ENCODE measurements at places on chromosomes 11 and 22.

- no peak for DNase-seq
Observed at GRCh38 chr22:45638834-45639746, 32.5 kb upstream of the ATXN10 start.

- DNase-seq, result no peak
Observed at GRCh38 chr11:123100379-123101085, 38.6 kb upstream of the HSPA8 start.

DNA sequence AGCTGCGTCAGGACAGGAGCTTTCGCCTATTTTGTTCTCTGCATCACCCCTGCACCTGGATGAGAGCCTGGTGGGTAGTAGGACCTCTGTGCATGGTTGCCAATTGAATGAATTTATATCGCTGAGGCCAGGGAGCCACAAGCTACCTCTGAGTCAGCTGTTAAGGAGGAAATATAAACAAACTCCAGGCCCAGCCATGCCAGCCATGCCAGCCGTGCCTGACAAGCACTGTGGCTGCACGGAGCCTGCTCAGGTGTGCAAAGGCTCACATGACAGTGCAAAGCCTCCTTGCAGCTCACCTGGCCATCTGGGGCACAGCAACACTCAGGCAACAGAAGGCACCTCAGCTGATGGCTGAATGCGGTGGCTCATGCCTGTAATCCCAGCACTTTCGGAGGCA lies 33.7 kb upstream of the LINC01488 start:
- no peak for DNase-seq

- DNase-seq, result no peak
Observed at GRCh38 chr22:49966041-49966773, 5.6 kb downstream of the PIM3 start.

DNA sequence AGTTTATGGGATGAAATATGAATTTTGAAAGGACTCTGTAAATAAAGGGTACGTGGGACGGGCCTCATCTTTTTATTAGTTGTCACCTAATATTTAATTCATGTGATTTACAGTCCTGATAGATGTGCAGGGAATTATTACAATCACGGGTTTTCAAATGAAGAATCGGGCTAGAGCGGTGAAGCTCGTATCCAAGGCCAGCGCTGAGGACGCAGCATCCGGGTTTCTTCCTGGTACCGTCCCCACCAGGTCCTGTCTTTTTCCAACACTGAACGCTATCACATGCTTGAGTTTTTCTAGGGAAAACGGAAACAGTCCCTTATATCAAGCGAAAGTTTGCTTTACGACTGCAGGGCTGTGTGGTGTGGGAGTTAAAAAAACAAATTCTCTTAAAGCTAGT lies 787 bp downstream of the SMDT1 start:
- DNase-seq, result no peak

DNA sequence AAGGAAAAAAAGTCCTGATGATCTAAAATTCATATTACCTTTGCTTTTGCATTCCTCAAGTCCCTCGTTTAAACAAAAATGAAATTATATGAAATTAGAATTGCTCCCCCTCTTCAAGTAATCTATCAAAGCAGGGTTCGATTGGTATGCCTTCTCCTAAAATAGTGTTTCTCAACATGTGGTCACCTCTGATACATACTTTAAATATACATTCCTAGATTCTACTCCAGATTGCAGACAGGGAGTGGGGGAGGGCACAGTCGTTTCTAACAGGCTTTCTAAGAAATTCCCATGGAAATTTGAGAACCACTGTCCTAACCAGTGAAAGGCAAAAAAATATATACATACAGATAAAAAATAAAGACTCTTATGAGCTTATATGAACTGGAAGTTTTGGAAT lies 22.6 kb upstream of the IRAG1 start:
- DNase-seq, result no peak

DNA sequence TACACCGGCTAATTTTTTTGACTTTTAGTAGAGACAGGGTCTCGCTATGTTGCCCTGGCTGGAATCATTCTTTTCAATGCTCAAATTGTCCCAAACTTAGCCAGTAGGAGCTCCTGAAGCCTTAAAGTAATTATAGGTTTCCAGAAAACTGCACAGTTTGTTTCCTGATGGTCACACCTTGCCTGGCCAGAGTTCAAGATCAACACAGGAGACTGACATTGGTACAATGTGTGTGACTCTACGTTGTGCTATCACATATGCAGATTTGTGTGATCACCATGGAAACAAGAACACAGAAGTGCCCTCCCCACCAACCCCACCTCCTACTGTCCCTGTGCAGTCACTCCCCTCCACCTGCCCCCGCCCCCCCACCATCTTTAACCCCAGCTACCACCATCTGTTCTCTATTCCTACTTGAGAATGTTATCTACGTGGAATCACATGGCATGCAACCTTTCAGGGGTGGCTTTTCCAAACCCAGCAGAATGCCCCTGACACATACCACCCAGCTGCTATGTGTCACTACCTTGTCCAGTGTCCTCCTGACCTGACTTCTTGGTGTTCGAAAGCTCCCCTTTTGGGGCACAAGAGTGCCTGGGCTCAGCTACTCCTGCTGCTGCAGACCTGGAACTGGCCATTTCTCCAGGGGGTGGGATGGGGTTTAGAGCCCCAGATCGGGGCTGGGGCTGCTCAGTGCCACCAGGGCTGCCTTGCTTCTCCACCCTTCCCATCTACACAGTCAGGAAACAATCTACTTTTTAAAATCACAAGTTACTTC lies 6.1 kb upstream of the NAP1L4 start:
- DNase-seq, result no peak

DNA sequence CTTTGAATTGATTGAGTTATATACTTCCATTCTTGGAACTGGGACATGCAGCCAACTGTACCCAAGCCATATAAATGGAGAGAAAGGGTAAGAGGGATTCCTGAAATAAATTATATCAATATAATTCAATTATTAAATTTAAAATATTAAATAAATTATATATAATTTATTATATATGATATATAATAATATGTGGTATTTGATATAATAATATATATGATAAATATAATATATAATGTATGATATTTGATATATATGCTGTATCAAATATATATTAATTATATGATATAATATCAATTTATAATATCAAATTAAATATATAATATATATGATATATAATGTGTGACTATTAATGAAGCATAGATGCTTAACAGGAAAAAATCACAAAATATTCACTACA lies 677.0 kb downstream of the NELL1 start:
- no peak for DNase-seq

GRCh38 chr11:6607190-6607795 lies 3.7 kb downstream of the ILK start:
- no peak for DNase-seq

GRCh38 chr22:23248583-23248982 lies 68.3 kb downstream of the BCR start:
- no peak for DNase-seq

DNA sequence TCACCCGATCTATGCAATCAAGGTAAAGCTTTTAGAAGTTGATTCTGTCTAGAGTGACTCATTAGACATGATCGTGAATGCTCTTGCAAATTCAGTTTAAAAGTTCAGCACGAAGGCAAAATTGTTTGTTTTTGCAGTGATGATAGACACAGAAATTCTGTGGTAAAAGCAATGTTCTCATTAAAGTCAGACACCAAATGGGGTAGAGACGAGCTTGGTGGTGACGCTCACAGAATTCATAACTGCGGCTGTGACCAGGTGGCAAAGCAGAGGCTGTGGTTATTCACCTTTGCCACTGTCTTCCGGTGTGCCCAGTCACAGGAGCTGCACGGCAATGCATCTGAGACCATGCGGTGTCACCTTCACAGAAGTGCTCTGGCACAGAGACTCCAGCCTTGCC lies 83.4 kb downstream of the WNT7B start:
- no peak for DNase-seq
